Stimulated activated memory B cell treated with anti-CD40 and anti-IgM and Interleukin-4, amounts not matched to agents 10 μg/mL and 1 μg/mL and 100 μg/mL, for 72 hours (primary cell): ENCODE measurements at places on chromosomes 16 and 17.

- no peak for ATAC-seq
Measured at GRCh38 chr17:62605588-62605987, 21.9 kb upstream of the MRC2 start.

DNA sequence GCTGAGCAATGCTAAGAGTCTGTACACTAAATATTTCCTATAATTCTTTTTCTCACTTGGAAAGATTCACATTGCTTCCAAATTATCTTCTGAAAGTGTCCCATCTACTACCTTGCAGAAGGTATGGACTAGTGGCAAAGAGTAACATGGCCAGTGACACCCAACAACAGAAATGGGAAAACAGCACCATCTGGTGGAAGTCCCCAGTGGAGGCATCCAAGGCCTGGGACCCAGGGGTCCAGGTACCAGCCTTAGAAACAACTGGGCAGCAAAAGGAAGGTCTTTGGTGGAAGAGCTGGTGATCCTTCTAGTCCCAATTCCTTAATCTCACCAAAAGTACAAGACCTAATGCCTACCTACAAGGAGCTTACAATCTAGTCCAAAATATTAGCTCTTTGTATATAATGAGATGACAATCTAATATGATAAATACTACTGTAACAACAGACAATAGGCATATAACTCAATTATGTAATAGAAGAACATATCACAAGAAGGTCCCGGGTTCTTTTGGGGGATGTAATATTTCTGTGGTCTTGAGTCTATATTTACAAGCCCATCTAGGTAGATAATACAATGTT, 55.3 kb downstream of the SKAP1 start:
- ATAC-seq = no peak

GRCh38 chr16:14347706-14348105, 276.6 kb downstream of the MRTFB start:
- no peak for ATAC-seq

DNA sequence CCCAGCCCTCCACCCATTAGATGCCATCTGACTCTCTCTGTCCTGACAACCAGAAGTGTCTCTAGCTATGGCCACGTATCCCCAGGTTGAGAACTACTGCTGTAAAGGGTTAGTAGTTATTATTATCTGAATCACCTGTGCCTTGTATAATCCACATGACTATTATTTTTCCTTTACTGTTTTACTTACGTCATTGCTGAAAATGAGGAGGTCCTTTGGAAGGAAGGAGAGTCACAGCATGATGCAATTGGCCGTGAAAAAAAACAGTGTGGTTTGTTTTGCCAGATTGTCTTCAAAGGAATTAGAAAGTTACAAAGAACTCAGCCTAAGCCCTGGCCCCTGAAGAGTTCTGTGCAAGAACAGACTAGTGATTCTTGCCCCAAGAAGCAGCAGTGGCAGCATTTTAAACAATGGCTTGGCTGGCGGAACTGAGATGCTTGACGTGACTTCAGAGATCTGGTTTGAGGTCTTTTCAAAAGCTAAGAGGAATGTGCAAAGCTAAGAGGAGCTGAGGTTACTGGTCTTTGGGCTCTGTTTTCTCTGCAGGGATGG, 413.3 kb upstream of the EEF2KMT start:
- ATAC-seq = no peak

GRCh38 chr17:41919840-41920579, 1.3 kb upstream of the ACLY start:
- no peak for ATAC-seq

DNA sequence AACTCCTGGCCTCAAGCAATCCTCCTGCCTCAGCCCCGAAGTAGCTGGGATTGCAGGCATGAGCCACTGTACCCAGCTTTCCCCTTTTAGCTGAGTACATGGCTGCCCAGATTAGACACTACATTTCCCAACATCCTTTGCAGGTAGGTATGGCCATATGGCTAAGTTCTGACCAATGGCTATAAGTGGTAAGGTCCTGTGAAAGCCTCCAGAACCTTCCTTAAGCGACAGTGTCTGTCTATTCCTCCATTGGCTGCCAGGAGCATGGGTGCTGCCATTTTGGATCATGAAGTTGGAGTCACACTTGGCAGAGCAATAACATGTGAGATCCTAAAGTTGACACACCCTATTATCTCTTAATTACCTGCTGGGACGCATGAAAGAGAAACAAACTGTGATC, 24.4 kb upstream of the CRHR1 start:
- no peak for ATAC-seq
